ENCODE measurements at places on chromosomes 6 and 20. TPM values are rescaled to one million over a fixed set of nuclear protein-coding genes. Genes with fewer than 3 reads are reported as not detected.

Gene SRMS
- total RNA-seq: not detected

Gene RGS19
- 97.6 TPM for total RNA-seq

Gene SALL4
- total RNA-seq: 0.09 TPM

Gene SMAP1
- 39.9 TPM for total RNA-seq

Gene GLP1R
- total RNA-seq: not detected

Gene KIAA0408
- 11.2 TPM for total RNA-seq

Gene RBPJL
- total RNA-seq: not detected

Gene TRIM40
- total RNA-seq: not detected

Gene ZNF76
- 39.2 TPM for total RNA-seq

Gene VWA7
- total RNA-seq: 4.9 TPM

Gene IP6K3
- not detected for total RNA-seq

Gene LHFPL5
- total RNA-seq: not detected

Gene NINL
- 5.2 TPM for total RNA-seq

Gene TCP11
- total RNA-seq: not detected

Gene CEBPB
- 19.5 TPM for total RNA-seq

Gene SLC22A2
- not detected for total RNA-seq

Gene FAM110A
- 19.4 TPM for total RNA-seq

Gene SDC4
- total RNA-seq: 21.9 TPM

Gene OPN5
- not detected for total RNA-seq

Gene RPS6KA2
- total RNA-seq: 1.9 TPM

Gene NRSN1
- total RNA-seq: not detected

Gene EYS
- total RNA-seq: not detected

Gene RSPO4
- not detected for total RNA-seq

Gene STMN3
- 27.3 TPM for total RNA-seq

Gene CLPSL2
- not detected for total RNA-seq

Gene CLVS2
- total RNA-seq: not detected

Gene TP53TG5
- 0.09 TPM for total RNA-seq

Gene CD93
- 4.3 TPM for total RNA-seq

Gene PI16
- total RNA-seq: 0.16 TPM

Gene SAPCD1
- total RNA-seq: 16.6 TPM

Gene MLIP
- total RNA-seq: not detected

Gene DXO
- 17.3 TPM for total RNA-seq

Gene ACTR5
- 8.7 TPM for total RNA-seq

Gene FAM217A
- total RNA-seq: not detected

Gene ZBP1
- 10.5 TPM for total RNA-seq

Gene MACROD2
- not detected for total RNA-seq

Gene C6orf163
- total RNA-seq: 1.3 TPM

Gene MUC22
- not detected for total RNA-seq

Gene RAB23
- total RNA-seq: 3.5 TPM

Gene TAP1
- total RNA-seq: 426 TPM

Gene UST
- total RNA-seq: 0.25 TPM

Gene ZSCAN31
- total RNA-seq: 0.98 TPM

Gene DST
- 6.4 TPM for total RNA-seq

Gene RFX6
- not detected for total RNA-seq

Gene POU3F2
- not detected for total RNA-seq

Gene SLC17A4
- not detected for total RNA-seq

Gene TMC2
- total RNA-seq: not detected

Gene HLA-DRB1
- total RNA-seq: 74.8 TPM

Gene CUL7
- total RNA-seq: 12.0 TPM
